ENCODE measurements at places on chromosomes 6 and 20.

GRCh38 chr20:57792386-57793080 is 82.7 kb upstream of the PMEPA1 start:
- no peak for DNase-seq

- DNase-seq = no peak
Measured at GRCh38 chr6:81889377-81890053, 137.0 kb upstream of the TENT5A start.

DNA sequence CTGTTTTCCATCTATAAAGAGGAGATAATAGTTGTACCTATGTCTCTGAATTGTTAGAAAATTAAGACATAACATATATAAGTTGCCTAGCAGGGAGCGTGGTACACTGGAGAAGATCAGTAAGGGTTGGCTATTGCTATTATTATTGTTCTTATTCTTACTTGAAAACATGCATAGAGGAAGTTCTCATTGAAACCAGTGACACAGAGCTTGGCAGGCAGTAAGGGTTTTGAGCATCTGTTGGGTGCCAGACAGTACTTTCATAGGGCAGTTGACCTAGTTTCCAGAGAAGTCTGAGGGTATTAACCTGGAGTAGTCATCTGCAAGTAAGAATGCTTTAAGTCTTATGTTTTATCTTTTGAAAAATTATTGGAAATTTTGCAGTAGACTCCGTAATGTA is 13.3 kb upstream of the SGK1 start:
- no peak for DNase-seq

DNA sequence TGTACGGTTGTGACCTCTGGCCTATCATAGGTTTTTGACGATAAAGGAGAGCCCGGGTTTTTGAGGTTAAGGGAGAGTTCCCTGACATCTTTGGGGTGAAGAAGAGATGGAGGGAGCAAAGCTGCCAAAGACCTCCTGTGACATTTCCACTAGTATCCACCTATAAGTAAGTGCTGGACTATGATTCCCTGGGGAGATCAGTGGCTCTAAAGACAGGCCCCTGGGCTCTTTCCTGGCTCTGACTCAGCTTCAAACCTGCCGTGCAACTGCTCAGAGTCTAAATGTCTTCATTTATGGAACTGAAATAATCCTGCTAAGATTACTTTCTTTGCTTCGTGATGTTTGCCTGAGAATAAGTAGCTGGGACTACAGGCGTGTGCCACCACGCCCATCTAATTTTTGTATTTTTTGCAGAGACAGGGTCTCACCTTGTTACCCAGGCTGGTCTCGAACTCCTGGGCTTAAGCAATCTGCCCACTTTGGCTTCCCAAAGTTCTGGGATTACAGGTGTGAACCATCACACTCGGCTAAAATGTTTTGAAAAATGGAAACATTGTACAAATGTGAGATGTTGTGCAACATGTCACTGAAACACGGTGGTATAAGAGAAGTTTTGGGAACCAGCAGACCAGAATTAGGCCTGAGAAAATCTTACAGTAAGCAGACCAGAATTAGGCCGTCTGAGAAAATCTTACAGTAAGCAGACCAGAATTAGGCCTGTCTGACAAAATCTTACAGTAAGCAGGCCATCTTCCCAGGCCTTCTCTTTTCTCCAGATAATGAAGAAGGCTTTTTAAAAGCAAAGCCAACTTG is 1.1 kb upstream of the PAQR8 start:
- DNase-seq = peak; percentile 49

DNA sequence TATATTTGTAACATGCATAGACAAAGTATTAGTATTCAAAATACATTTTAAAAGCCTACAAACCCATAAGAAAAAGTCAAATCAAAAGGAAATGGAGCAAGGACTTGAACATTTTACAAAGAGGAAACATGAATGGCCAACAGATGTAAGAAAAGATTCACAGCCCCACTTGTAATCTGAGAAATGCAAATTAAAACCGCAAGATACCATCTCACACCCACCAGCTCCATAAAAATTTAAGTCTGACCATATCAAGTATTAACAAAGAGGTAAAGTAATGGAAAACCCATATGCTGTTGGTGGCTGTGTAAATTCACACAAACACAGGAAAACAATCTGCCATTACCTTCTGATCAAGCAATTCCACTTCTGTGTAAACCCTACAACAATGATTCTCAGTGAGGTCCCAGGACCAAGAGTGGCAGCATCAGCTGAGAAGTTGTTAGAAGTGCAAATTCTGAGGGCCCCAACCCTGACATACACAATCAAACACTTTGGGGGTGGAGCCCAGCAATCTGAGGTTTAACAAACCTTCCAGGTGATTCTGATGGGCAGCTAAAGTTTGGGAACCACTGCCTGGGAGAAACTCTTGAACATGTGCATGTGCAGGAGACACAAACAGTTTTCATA is 30.9 kb downstream of the BCL2L1 start:
- peak; percentile 74 for DNase-seq

DNA sequence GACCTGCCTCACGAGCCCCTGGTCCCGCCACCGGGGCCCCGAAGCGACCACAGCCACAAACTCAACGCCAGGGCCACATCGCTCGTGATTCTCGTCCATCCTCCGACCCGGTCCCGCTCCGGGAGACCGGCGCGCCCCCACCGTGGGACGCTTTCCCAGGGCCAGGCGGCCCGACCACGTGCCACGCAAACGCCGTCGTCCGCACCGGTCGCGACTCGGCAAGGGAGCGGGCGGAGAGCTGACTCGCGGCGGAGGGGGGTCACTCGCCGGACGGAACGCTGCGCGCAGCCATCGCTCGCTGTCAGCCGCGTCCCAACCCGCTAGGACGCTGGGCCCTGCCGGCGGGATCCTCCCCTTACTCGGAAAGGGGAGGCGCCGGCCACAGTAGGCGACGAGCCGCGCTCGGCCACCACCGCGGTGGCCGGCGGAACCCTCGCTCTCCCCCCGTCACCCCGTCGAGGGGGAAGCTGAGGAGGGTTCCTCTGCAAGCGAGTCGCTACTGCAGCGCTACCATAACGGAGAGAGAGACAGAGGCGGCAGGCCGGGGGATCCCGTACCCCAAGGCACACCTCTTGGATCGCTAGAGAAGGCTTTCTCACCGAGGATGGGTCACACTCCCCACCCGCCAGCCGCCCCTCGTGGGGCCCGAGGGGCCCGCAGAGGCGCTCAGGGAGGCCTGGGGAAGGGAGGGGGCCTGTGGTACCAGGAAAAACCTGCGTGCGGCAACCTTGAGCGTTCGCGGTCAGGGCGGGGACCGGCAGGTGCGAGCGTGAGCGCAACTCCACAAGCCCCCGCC is 511.8 kb upstream of the ZNF337 start:
- peak; percentile 0 for DNase-seq

- no peak for DNase-seq
Measured at GRCh38 chr20:24915440-24915839, 33.6 kb upstream of the CST7 start.

- DNase-seq = peak; percentile 93
Measured at GRCh38 chr6:6699741-6700367, 111.3 kb downstream of the LY86 start.

GRCh38 chr6:53144802-53145201 is 3.8 kb downstream of the GCM1 start:
- DNase-seq = no peak

GRCh38 chr6:16562498-16562897 is 198.8 kb downstream of the ATXN1 start:
- no peak for DNase-seq

DNA sequence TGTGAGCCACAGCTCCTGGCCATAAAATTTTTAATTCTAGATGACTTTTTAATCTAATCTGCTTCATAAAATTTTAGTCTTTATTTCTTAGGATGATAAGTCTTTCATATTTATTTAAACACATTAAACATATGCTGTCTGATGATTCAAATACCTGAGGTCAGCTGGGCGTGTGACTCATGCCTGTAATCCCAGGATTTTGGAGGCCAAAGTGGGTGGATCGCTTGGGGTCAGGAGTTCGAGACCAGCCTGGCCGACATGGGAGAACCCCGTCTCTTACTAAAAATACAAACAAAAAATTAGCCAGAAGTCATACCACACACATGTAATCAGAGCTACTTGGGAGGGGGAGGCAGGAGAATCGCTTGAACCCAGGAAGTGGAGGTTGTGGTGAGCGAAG is 53.1 kb downstream of the RBM24 start:
- DNase-seq = peak; percentile 12

GRCh38 chr6:155143578-155144106 is 120.2 kb upstream of the CLDN20 start:
- DNase-seq = no peak

DNA sequence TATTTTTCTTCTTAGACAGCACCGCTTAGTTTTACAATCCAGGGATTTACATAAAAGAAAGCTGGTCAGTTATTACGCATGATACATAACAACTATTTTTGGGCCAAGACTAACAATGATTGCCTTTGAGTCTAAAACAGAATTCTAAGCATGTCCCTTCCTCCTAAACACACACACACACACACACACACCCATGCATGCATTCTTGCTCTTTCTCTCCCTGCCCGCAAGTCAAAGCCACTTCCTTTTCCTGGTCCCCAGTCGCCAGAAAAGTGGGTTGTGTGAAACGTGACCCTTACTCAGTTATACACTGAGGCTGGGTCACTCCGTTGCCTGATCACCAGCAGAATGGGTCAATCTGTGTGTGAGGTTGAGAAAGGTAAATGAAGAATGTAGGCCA is 31.4 kb downstream of the FYN start:
- no peak for DNase-seq

GRCh38 chr6:158539413-158539812 is 20.5 kb upstream of the TMEM181 start:
- no peak for DNase-seq

- no peak for DNase-seq
Measured at GRCh38 chr6:7138921-7139358, 31.2 kb downstream of the RREB1 start.

GRCh38 chr6:84260926-84261325 is 33.5 kb upstream of the CEP162 start:
- DNase-seq = no peak

DNA sequence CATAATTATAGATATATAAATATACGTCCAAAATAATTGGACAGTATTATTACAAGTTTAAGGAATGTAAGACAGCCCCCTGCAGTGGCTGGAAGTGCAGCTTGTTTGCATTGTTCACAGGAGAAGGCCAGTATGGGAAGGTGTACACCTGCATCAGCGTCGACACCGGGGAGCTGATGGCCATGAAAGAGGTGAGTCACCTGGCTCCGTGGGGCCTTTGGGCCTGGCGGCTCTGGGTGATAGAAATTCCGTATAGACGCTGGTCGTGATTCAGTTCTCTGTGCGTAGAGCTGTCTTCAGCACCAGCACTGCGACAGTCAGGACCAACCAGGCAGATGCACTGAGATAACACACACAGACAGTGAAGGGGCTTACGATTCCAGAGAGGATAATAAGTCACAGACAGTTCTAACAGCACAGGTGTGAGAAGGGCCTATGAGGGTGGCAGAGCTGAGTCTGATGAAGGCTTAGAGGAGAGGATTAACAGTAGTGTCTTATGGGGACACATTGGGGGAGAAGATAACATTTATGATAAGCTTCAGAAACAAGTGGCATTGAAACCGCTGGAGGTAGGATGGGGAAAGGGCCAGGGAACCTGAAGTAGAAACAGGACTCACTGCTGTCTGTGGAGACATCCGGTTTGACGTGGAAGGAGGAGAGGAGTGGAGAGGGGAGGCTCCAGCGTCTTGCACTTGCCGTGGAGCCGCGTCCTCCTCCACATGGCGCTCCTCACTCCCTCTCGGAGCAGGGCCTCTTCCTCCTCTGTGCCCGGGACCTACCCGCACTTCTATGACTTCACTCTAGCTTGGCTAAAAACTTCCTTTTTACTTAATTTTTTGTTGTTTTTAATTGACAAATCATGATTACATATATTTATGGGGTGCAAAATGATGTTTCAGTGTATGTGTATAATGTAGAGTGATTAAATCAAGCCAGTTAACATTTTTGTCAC is 116.5 kb downstream of the MAP3K4 start:
- DNase-seq = no peak

GRCh38 chr6:16700916-16701234 is 60.4 kb downstream of the ATXN1 start:
- no peak for DNase-seq

- no peak for DNase-seq
Measured at GRCh38 chr6:50451826-50452400, 261.4 kb upstream of the TFAP2D start.

DNA sequence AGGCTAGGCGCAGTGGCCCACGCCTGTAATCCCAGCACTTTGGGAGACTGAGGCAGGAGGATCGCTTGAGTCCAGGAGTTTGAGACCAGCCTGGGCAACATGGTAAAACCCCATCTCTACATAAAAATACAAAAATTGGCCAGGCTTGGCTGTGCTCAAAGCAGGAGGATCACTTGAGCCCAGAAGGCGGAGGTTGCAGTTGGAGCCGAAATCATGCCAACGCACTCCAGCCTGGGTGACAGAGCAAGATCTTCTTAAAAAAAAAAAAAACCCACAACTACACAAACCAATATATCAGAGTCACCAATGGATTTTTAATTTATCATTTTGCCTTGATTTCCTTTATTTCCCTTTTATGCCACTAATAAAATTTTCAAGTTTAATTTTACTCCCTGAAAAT is 9.3 kb downstream of the MAP3K5 start:
- DNase-seq = no peak

GRCh38 chr20:58984691-58985090 is 3.6 kb downstream of the NELFCD start:
- no peak for DNase-seq

- peak; percentile 46 for DNase-seq
Measured at GRCh38 chr6:83615025-83615999, 93.6 kb downstream of the SNAP91 start.

DNA sequence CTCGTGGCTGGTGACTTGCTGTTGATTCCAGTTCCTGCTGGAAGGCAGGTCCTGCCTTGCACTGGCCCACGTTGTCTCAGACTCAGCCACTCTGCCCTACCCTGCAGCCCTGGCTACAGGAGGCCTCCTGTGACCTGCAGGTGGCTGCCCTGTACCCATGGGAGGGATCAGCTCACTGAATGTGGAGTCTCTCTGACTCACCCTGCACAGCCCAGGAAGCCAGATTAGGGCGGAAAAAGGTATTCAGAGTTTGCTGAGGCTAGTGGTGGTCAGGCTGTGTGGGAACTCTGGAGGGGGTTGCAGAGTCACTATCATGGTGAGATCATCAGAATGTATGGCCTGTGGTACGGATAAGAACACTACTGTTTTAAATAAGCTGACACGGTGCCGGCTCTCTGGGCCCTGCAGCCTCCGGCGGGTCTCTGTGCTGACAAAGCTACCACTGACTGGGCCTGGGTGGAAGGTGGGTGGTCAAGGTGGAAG is 24.7 kb upstream of the PYGB start:
- peak; percentile 94 for DNase-seq

GRCh38 chr6:16087386-16087785 is 41.5 kb upstream of the MYLIP start:
- no peak for DNase-seq

GRCh38 chr6:52489881-52490280 is 69.7 kb downstream of the EFHC1 start:
- no peak for DNase-seq

DNA sequence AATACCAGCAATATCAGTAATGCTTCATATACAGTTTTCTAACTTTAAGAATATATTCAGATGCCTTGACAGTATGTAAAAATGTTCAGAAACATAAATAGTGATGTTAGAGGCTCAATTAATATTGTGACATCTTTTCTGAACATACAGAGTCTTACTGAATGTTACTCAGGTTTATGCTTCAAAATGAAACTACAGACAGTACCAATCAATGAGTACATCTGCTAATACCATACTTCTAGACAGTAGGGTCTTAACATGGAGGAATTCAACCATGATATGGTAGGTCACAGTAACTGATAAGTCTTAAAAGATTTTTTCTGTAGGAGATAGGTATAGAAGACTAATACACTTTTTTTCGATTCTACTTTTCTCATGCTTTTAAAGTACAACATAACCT is 8.3 kb downstream of the GCLC start:
- DNase-seq = no peak
